ENCODE measurements at places on chromosomes 4 and X.

DNA sequence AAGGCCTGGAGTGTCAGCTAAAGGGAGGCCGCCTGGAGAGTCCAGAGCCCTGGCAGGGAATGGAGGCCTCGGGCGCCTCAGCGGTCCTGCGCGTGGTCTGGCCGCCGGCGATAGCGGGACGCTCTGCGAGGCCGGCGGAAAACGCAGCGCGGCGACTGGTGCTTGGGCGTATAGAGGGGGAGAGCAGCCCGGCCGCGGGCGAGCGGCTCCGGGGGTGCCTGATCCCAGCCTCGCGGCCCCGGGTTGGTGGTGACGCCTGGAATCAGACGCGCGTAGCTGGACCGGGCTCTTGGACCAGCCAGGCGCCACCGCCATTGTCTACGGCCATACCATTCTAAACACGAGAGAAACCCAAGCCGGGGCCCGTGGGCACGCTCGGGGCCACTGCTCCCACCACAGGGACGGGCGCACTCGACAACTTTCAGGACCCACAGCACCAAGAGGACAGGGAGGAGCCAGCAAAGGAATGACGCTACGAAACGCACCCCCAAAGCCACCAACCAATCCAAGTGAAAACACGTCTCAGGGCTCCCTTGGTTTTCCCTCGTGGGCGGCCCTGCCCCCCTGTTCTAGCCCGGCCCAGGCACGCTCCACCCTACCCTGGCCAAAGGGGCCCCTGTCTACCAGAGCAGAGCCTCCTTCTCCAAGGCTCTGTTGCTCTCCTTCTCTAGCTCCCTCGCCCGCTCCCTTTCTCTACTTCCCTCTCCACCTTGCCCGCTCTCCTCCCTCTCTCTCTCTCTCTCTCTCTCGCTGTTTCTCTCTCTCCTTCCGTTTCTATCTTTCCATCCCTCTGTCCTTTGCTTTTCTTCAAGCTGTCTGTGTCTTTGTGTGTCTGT lies 7.8 kb downstream of the FRG2 start:
- DNase-seq: no peak

GRCh38 chr4:54102531-54103106 lies 2.7 kb downstream of the GSX2 start:
- DNase-seq: no peak

GRCh38 chr4:71026086-71026485 lies 32.6 kb downstream of the DCK start:
- DNase-seq: no peak

GRCh38 chr4:153432965-153433753 lies 33.0 kb upstream of the TMEM131L start:
- peak; percentile 64 for DNase-seq

DNA sequence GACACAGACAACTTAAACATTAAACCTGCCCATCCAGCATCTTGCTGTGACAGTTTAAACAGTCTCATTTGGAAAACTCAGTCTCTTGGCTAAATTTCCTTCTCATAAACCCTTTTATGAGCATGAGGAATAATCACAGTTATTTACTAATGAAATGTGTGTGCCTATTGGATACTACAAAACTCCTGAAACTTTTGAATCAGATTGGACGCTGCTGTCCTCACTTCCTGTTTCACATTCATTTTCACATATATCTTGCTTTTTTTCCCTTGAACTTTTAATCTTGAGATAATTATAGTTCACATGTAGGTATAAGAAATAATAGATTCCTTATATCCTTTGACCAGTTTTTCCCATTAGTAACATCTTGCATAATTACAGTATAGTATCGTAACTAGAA lies 111.7 kb downstream of the CDKL5 start:
- DNase-seq: no peak
